Progenitor cell of endocrine pancreas (in vitro differentiated cells): ENCODE measurements at places on chromosomes 1 and 21. TPM values are rescaled to one million over a fixed set of nuclear protein-coding genes. Genes with fewer than 3 reads are reported as not detected.

The LCE5A gene
- not detected in 2 replicates for total RNA-seq

The VSIG8 gene
- total RNA-seq = 0.20 TPM in 1 of 2 replicates, not detected in the other

The DNAJC28 gene
- total RNA-seq = 4.9 and 5.5 TPM in 2 replicates

DNA sequence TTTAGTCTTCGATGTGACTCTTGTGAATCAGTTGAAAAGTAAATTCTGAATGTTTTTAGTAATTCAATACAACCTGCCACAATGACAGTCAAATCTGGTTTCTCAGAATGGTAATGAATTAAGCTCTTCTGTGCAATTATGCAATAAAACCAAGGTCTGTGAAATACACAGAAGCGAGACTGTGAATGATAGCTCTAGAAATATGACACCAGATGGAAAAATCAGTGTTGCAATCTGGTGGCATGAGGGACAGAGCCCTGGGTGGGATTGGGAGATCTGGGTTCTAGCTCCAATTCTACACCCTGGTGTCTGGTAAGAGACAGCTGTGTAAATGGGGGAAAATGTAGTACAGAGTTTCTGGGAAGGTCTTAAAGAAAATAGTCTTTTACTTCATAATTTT is 586.4 kb upstream of the ZRANB2 start:
- DNase-seq = no peak

DNA sequence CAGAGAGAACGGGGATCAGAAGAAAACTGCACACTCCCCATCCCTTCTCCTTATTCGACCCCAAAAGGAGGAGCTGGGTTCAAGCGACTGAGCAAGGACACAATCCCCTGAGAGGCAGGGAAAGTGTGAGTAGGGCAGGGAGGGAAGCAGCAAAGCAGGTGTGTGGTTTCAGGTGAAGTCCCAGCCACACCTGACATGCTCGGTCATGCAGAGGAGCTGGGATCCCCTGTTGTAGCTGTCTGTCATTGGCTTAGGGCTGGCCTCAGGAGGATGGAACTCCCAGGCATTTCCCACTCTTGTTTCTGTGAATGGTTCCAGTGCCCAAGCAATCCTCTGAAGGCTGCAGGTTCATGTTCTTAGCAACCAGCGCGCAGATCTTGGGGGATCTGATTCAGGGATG is 150.7 kb downstream of the DSCAM start:
- no peak for DNase-seq

- no peak for DNase-seq
These were observed 46.1 kb downstream of the CAMTA1 start for GRCh38 chr1:6831366-6831765.

DNA sequence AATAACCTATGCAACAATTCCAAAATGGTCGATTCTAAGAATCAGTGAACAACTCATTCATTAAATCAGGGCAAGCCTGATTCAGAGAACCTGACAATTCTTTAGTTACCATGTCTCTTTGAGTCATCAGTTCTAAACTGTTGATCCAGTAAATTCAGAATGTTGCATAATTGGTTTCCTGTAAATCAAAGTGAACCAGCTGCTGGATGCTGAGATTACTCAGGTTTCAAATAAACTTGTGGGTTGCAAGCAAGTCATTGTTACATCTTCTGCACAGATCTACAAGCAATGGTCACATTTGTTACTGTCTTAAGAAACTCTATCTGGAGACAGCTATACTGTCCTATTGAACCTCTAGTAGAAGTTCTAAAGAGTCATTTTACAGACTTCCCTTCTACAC is 16.5 kb downstream of the PLA2G2D start:
- DNase-seq = no peak

DNA sequence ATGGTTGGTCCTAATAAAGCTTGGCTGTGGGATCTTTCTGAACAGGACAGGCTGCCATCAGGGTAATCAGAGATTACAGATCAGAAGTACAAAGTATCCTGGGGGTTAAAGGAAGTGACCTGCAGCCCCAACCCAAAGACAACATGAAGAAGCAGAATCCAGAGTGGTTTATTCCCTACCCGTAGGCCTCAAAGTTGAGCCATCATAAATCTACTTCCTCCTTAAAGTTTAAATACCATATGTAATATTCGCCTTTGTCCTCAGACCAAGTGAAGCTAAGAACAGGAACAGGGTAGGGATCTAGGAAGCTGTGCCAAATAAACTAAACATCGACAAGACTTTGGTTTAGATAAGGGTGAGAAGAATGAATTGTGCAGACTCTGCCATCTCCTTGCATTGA is 15.9 kb upstream of the DHX9 start:
- DNase-seq = no peak

GRCh38 chr1:243409284-243409683 is 153.4 kb downstream of the SDCCAG8 start:
- no peak for DNase-seq

DNA sequence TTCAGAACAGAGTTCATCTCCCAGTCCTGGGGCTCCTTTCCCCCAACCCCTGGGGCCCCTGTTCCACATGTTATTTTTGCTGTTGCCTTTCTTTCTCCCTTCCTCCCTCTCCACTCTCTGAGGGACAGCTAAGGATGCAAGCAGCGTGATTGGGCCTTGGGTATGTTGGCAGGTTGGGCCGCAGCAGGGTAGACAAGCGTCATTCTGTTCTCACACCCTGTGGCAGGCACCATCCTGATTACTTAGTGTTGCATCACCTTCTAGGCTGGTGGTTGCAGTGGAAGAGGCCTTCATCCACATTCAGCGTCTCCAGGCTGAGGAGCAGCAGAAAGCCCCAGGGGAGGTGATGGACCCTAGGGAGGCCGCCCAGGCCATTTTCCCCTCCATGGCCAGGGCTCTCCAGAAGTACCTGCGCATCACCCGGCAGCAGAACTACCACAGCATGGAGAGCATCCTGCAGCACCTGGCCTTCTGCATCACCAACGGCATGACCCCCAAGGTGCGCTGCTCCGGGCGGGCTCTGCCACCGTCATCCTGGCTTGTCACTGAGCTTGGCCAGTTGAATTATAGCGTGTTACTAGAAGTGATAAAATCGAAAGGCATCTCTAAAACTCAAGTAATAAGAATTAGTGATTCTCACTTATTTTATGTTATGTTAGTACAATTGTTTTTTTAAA is 43.4 kb downstream of the VANGL1 start:
- DNase-seq = no peak
